Left cardiac atrium (tissue), 4 donors: ENCODE measurements at places on chromosomes 1 and 21. TPM values are rescaled to one million over a fixed set of nuclear protein-coding genes. Genes with fewer than 3 reads are reported as not detected.

Gene IL10RB
- 16.7 TPM for total RNA-seq

- no peak for DNase-seq
These were observed 56.0 kb downstream of the ADARB1 start for GRCh38 chr21:45130324-45130774.

GRCh38 chr1:185401019-185401418, 84.0 kb upstream of the IVNS1ABP start:
- DNase-seq, result no peak

GRCh38 chr1:81232420-81232819, 568.3 kb upstream of the ADGRL2 start:
- no peak for DNase-seq
